ENCODE measurements at places on chromosomes 1 and 21.

GRCh38 chr1:155177918-155178281, 4.3 kb downstream of the TRIM46 start:
- no peak for DNase-seq

- no peak for DNase-seq
Observed at GRCh38 chr1:201790261-201790660, 38.7 kb upstream of the IPO9 start.

GRCh38 chr1:11924334-11925195, 1.7 kb downstream of the KIAA2013 start:
- DNase-seq: no peak

- DNase-seq: no peak
Observed at GRCh38 chr1:232322162-232322734, 307.7 kb downstream of the SIPA1L2 start.

DNA sequence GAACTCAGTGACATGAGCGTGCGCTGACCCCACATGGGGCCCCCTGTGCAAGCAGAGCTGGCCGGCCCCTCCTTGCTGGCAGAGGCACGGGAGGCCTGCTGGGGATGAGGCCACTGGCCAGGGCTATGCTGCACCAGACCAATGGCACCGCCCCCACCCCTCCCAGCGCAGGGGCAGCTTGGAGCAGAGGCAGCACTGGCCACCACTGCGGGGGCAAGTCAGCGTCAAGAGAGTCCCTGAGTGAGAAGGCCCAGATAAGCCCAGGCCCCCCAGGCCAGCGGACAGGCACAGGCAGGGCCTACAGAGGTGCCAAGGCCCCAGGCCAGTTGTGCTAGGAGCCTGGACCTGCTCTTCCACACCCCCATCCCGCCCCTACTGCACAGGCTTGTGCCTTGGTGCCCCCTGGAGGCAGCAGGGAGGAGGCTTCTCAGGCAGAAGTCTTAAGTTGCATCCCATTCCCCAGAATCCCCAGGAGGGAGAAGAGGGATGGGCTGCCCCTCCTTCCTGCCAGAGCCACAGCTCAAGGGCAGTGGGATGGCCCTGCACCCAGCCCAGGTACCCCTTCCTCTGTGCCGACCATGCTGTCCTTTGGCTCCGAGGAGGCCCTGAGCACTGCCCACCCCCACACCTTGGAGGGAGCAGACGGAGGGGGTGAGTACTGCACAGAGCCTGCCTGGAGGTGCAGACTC, 35.8 kb downstream of the EPHX1 start:
- DNase-seq: peak; percentile 49

DNA sequence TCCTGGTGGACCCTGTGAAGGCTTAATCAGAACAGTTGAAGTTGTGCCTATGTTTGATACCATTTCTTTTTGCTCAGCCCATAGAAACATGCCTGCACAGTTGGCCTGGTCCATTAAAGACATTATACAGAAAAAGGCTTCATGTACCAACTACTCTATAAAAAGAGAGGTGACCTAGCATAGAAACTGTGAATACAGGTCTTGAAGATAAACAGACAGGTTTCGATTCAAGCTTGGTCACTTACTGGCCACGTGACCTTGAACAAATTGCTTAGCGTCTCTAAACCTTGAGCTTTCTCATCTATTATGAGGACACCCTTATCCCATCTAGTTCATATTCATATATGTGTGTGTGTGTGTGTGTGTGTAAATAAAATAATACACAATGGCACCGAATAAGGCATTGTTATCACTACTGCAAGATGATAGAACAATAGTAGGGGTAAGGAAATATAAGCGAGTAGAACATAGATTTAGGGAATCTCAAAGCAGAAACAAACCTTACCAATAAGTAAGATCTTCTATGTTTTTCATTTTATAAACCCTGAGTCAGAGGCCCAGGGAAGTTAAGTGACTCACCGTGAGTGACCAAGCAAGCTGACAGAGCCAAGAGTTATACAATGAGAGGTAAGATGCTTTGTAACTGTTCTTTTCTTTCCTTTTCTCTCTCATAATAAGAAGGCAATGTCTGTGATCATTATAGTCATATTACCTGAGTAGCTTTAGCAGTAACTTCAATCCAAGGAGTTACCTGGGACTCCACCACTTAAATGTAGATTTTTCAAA, 476.8 kb upstream of the DEPDC1 start:
- no peak for DNase-seq

DNA sequence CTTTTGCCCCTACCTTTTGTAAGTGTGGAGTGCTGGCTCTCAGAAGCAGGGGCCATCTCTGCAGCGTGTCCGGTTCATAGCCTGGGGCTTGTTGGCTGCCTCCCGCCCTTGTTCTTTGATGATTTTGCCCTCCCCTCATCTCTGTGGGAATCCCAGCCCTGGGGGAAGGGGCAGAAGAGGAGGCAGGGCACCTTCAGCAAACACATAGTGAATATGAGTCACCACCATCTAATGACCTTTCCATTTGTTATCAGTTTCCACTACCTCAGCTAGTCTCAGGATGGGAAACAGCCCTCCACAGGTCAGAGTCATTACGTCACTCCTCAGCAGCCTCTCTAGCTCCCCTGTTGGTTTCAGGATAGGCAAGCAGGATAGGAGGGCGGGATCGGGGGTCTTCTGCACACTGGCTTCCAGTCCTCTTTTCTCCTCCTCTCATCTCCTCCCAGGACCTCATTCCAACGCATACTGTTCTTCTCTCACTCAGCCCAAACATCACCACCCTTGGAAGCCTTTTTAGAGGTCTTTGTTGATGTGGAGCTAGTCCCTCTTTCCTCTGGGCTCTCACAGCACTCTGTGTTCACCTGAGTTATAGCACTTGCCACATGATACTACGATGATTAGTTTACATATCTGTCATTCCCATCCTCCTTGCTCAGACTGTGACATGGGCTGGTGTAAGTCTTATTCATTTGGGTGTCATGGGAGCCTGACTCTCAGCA, 15.8 kb downstream of the GADD45A start:
- peak; percentile 49 for DNase-seq

DNA sequence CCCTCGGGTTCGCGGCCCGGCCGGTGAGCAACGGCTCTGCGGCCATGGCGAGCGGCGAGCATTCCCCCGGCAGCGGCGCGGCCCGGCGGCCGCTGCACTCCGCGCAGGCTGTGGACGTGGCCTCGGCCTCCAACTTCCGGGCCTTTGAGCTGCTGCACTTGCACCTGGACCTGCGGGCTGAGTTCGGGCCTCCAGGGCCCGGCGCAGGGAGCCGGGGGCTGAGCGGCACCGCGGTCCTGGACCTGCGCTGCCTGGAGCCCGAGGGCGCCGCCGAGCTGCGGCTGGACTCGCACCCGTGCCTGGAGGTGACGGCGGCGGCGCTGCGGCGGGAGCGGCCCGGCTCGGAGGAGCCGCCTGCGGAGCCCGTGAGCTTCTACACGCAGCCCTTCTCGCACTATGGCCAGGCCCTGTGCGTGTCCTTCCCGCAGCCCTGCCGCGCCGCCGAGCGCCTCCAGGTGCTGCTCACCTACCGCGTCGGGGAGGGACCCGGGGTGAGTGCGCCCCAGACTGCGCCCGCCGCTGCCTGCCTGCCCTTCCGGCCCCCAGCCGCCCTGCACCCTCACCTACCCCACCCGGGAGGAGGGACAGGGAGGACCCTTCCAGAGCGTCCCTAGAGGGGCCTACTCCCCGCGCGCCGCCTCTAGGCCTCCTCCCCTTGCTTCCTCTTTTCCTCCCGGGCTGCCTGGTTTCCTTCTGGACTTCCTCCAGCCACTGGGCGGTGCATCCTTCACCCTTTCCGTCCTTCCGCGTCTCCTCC, at the start of gene RNPEP:
Gene RNPEP (plus strand): TSS at position 26 of the 757 bp plus-strand sequence. CDS start 19 bp downstream, at position 45.
- no peak for DNase-seq

DNA sequence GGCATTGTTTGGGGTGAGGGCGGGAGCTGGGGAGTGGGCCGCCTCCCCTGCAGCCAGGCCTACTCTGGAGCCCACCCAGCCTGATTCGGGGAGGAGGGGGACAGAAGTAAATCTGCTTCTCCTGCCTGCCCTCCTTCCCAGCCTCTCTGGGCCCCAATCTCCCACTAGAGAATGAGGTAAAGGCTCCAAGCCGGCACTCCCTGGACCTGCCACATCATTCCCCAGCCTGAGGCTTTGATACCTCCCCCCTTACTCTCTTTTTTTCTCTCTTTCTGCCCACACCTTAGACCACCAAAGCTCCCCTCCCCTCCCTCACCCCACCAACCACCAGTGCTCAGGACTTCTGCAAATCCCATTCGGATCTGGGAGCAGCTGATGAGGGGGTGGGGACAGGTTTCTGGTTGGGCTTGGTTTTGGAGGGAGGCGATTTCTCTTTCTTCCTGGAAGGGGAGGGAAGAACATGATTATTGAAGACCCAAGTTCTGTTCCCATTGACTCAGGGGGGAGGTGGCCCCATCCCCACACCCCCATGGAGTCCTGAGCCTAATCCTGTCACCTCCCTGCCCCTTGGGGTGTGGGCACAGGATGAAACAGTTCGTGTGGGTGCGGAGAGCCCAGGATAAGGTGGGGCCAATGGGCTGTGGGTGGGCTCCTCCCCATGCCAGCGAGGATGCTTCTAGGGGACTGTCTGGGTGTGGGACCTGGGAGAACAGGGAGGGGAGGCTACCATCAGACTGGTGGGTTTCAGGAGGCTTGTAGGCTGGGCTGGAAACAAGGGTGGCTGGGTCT, 1.3 kb downstream of the MAP7D1 start:
- no peak for DNase-seq

DNA sequence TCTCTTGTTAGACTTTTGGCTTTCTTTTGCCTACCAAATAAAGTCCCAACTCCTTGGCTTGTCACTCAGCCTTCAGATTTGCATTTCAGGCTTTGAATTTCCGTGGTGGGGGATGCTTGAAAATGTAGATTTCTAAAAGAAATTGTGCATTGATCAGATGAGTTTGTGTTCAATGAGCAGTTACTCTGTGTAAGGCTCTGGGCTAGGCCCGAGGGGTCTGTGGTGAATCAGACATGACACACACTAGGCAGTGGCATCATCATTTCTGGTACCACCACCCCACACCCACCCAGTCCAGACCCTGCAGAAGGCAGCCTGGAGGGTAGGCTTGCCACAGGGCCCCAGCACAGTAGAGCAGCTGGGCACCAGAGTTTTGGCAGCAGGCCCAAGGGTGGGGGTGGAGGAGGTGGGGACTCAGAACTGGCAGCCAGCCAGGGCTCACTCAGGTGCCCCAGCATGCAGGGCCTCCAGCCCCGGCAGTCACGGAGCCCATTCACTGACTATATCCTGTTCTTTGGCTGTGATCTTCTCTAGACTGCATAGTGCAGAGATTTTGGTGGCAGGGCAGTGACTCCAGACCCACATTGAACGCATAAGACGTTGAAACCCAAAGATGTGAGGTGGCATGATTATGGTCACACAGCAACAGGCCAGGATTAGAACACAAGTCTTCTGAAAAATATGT, 97.2 kb upstream of the ARTN start:
- peak; percentile 64 for DNase-seq

DNA sequence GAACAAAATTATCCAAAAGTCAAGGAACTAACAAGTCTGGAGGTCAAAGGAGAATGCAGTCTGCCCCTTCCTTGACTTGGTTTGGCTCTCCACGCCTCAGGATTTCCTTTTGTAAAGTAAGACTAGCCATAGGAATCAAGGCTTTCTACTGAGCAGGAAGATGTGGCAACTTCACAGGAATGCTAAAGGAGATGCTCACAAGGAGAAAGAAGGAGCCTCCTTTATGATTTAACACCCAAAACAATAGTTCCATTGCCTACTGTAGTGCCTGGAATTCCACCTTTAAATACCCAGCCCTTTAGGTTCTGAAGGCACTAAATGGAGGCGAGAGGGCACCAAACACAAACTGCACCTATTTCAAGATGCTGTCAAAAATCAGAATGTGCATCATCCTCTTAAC, 176.3 kb upstream of the NFIA start:
- DNase-seq: no peak

GRCh38 chr1:189606795-189607476, 870.7 kb downstream of the BRINP3 start:
- DNase-seq: no peak

GRCh38 chr1:113191579-113192076, 118.6 kb downstream of the LRIG2 start:
- DNase-seq: no peak

DNA sequence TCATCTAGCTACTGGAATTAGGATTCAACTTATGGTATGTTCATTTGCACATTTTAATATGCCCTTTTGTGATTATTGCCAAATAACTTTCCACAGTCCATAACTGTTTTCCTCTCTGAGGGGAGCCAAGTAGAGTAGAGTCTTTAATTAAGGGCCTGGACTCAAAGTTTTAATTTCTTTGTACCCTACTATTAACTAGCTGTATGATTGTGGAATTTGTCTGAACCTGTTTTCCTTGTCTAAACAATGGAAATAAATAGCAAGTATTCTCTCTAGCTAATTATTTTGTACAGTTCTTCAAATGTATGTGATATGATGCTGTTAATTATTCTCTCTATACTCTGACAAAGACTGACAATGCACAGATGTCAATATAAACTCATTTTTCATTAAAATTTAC, 24.0 kb upstream of the SLC30A10 start:
- no peak for DNase-seq

GRCh38 chr1:202319381-202320080, 22.2 kb downstream of the UBE2T start:
- DNase-seq: no peak

DNA sequence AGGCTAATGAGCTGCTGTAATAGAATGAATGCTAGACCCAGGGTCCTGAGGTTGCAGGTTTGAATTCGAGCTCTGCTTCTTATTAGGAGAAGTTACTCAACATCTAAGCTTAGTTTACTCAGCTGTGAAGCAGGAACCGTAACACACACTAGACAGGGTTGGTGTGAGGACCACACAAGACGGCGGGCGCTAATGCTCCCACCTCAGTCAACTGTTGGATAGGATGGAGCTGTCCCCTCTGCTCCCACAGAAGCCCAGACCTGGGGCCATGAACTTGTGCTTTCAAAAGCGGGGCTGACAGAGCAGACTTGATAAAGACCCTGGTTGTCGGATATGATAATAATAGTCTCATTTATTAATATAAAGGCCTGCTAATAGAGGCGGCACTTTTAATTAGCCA, 98.4 kb upstream of the CD34 start:
- DNase-seq: no peak

DNA sequence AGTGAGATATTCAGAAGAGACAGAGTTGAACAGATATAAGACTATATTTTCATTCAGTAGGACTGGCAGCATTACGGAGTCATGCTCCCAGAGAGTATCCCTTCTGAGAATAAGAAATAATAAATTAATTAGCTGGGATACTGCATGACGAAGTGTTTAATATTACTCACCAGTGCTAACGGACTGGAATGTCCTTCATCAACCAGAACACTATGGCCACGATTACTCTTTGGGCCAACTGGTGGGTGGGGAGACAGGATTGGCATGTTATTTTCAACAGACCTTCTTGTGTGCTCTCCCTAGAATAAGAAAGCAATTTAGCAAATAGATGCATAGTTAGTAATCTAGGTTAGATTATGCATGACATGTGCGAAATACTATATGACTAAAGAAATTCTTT, 32.4 kb downstream of the ERICH3 start:
- no peak for DNase-seq

All from hematopoietic multipotent progenitor cell treated with erythropoietin and hydrocortisone succinate and interleukin-3 and kit ligand, for 15 days (in vitro differentiated cells).